ENCODE measurements at places on chromosomes 1 and 21. TPM values are rescaled to one million over a fixed set of nuclear protein-coding genes. Genes with fewer than 3 reads are reported as not detected.

Gene AK2
- polyA plus RNA-seq = 168 TPM

Gene CD1E
- polyA plus RNA-seq = 0.22 TPM

Gene RGS13
- 1.4 TPM for polyA plus RNA-seq

DNA sequence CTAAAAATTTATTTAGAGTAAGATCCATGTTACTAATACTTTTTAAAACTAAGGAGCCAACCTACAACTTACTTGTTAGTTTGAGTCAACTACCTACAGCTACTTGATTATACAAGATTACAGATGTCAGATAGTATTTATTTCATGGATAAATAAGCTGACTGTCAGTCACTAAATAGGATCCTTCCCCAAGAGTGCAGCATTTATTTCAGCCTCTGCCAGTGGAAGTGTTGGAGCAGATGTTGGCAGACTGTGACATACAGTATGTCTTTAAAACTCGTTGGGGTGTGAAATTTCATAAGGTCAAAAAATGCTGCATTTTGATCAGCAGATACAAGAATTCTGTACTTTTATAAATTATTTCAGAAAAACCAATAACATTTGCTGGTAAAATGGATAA, 156.2 kb downstream of the AKT3 start:
- no peak for DNase-seq

DNA sequence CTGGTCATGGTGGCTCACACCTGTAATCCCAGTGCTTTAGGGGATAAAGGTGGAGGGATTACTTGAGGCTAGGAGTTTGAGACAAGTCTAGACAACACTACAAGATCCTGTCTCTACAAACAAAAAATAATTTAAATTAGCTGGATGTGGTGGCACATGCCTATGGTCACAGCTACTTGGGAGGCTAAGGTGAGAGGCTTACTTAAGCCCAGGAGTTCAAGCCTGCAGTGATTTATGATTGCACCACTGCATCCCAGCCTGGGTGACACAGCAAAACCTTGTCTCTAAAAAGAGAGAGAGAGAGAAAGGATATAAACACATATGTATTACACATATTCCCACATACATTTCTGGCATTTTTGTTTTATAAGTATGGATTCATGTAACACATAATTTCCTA, 325.2 kb downstream of the DUSP10 start:
- DNase-seq = no peak

DNA sequence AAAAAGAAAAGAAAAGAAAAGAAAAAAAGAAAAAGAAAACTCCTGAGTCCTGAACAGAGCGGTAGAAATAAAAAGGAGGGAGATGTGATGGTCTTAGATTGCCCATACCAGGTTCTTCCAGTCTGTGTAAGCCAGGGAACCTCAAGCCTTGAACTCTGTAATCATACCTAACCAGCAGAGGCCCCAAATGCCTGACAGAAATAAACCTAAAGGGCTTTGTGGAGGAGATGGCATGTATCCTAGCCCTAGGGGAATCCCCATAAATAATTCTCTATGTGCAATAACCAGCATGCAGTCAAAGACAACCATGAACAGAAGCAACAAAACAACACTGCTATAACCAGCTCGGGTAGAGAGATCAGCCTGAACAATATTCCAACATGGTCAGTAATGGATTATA, 40.4 kb downstream of the USP48 start:
- DNase-seq = no peak

DNA sequence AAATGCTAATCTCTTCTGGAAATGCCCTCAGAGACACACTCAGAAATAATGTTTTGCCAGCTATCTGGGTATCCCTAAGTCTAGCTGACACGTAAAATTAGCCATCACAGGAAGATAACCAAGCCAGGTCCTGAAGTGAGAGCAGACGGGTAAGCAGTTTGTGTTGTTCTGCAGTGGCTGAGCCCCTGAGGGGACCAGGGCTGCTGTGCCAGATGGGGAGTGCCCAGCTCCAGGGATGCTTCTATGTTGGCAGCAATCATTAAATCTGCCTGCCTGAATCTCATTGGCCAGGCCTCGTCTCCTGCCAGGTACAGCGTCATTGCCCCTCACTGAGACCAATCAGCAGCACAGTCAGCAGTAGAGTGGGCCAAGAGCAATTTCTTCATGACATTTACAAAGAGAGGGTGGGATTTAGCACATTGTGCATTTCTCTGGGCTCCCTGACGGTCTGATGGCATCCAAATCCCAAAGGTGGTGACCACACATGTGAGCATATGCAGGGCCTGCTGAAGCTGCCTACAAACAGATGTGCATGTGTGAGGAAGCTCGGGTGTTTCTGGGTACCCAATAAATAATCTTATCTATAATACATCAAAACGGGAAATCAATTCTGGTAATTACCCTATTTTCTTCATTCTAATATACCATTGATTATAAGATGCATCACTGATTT, 58.7 kb upstream of the LRRN2 start:
- no peak for DNase-seq

DNA sequence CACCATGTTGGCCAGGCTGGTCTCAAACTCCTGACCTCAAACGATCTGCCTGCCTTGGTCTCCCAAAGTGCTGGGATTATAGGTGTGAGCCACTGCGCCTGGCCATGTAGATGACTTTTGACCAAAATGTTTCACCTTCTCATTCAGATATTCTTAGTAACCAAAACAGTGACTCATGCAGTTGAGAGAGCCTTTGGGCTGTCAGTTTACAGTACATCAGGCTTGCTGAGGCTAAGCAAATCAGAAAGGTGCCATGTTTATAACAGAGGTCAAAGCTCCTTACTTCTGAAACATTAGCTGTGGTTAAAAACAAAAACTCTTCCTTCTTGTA, 21.0 kb downstream of the CNIH4 start:
- no peak for DNase-seq

- no peak for DNase-seq
Measured at GRCh38 chr1:209593747-209594146, 10.2 kb downstream of the CAMK1G start.

All from right lung (tissue), 10 donors.